ENCODE measurements at places on chromosomes 5 and 9. TPM values are rescaled to one million over a fixed set of nuclear protein-coding genes. Genes with fewer than 3 reads are reported as not detected.

MARCHF3 gene
- 20.0 TPM for total RNA-seq

GHR gene
- 3.6 TPM for total RNA-seq

PRRT1B gene
- not detected for total RNA-seq

ZNF462 gene
- total RNA-seq, result 5.2 TPM

ZNF608 gene
- 7.7 TPM for total RNA-seq

SEMA4D gene
- 0.25 TPM for total RNA-seq

PCDHB14 gene
- 1.1 TPM for total RNA-seq

AIF1L gene
- total RNA-seq, result 0.92 TPM

HAPLN1 gene
- total RNA-seq, result 29.7 TPM

TMEM215 gene
- not detected for total RNA-seq

MAP3K1 gene
- total RNA-seq, result 12.9 TPM

FOXI1 gene
- total RNA-seq, result not detected

OBP2B gene
- not detected for total RNA-seq

LAMC3 gene
- 0.12 TPM for total RNA-seq

C7 gene
- 15.2 TPM for total RNA-seq

PRR7 gene
- total RNA-seq, result 5.3 TPM

CSNK1A1 gene
- total RNA-seq, result 553 TPM

SPARC gene
- 1,916 TPM for total RNA-seq

SARDH gene
- 7.4 TPM for total RNA-seq

CXCL14 gene
- total RNA-seq, result not detected

MELK gene
- 26.2 TPM for total RNA-seq

COL23A1 gene
- not detected for total RNA-seq

ZNF618 gene
- total RNA-seq, result 14.4 TPM

SREK1IP1 gene
- total RNA-seq, result 10.6 TPM

CDKN2B-AS1 gene
- total RNA-seq, result 5.2 TPM

INSL6 gene
- total RNA-seq, result not detected

KDM4C gene
- 30.3 TPM for total RNA-seq

CENPK gene
- total RNA-seq, result 14.9 TPM

SPINK7 gene
- not detected for total RNA-seq

ZNG1F gene
- 11.4 TPM for total RNA-seq

PHYHD1 gene
- total RNA-seq, result 5.7 TPM

CCDC171 gene
- 2.9 TPM for total RNA-seq

BTNL3 gene
- not detected for total RNA-seq

ARAP3 gene
- 3.9 TPM for total RNA-seq

PLPPR1 gene
- not detected for total RNA-seq

FAM153A gene
- not detected for total RNA-seq

SLC12A7 gene
- 12.4 TPM for total RNA-seq

HAVCR2 gene
- total RNA-seq, result 0.26 TPM

ZNF883 gene
- 1.7 TPM for total RNA-seq

ADAMTSL1 gene
- 115 TPM for total RNA-seq

CRHBP gene
- total RNA-seq, result 0.13 TPM
